ENCODE measurements at places on chromosomes 3 and 15.

DNA sequence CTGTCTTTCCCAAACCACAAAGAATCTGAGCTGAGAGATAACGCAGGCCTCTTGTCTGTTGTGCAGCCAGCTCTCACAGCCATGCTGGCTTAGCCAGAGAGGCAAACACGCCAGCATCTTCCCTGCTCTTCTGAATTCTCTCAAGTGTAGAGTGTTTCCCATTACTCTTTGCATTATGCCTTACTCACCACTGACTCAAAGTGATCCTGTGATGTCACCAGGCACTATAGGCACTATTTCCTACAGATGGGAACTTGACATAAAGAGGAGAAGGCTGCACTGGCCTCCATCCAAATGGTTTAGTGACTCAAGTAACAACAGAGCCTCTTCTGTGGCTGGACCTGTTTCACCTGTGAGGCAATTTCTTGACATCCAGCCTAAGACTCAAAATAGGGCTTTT lies 44.4 kb downstream of the PDZRN3 start:
- no peak for DNase-seq

GRCh38 chr15:58249646-58250312 lies 111.6 kb downstream of the AQP9 start:
- no peak for DNase-seq

- DNase-seq: no peak
Observed at GRCh38 chr3:38662544-38662943, 13.1 kb upstream of the SCN5A start.

DNA sequence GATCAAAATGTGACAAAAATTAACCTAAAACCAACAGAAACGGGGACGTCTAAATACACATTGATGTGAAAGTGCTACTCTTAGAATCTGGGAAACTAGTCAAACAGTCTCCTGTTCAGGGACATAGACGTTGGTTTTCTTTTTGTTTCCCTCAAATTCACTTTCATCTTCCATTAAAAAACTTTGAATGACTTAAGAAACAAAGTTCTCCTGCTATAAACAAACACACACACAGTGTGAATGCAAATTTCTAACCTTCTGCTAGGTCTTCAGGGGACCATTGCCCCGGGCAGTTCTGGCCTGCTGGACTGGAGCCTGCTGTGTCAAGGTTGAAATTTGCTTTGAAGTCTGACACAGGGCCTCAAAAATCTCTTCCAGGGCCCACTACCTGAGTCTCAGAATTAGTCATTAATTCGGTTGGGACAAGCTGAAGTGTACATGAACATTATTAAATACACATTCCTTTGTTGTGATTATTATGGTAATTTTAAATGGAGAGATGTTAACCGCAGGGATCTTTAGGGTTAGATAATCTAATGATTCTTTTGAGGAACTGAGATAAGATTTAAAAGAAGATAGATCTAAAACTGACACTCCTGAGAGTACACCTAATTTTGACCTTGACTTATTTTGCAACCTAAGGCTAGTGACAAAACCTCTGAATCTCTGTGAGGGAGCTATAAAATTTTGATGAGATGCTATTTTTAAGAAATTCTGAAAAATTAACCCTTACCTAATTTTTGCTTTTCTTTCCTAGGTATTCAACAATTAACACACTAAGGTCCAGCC lies 1260.4 kb downstream of the ROBO1 start:
- DNase-seq: no peak

GRCh38 chr15:48481802-48482201 lies 150.6 kb downstream of the DUT start:
- DNase-seq: no peak

DNA sequence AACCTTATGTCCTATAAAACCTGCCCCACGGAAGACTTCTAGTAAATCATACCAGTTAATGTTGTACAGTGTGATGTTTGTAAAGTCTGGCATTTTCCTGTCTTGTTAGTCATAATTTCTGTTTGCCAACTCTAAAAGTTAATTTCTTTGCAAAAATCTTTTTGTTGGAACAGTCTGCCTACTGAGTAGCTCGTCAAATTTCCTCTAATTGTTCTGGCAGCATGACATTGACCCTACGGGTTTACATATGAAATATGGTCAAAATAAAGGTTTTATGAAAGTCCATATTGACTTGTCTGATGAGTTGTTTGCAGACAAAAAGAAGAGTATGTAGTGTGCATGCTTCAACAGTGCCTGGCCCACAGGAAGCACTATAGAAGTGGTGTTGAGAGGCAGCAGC lies 79.8 kb upstream of the SOX2 start:
- no peak for DNase-seq

DNA sequence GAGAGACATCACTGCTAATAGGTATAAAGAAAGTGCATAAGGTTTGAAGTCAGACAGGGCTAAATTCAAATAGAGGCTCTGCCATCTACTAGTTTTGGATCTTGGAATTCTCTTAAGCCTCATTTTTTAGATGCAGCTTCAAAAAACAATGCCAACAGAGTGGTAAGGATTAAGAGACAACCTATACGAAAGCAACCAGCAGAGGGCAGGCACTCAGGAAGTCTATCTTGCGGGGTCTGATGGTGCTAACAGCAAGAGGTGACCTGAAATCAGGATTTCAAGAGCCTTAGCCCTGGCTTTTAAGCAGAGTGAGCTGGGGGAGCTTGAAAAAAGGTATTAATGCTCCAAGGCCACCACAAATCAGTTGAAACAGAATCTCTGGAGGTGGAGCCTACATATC lies 40.7 kb downstream of the LDHAL6B start:
- peak; percentile 70 for DNase-seq

DNA sequence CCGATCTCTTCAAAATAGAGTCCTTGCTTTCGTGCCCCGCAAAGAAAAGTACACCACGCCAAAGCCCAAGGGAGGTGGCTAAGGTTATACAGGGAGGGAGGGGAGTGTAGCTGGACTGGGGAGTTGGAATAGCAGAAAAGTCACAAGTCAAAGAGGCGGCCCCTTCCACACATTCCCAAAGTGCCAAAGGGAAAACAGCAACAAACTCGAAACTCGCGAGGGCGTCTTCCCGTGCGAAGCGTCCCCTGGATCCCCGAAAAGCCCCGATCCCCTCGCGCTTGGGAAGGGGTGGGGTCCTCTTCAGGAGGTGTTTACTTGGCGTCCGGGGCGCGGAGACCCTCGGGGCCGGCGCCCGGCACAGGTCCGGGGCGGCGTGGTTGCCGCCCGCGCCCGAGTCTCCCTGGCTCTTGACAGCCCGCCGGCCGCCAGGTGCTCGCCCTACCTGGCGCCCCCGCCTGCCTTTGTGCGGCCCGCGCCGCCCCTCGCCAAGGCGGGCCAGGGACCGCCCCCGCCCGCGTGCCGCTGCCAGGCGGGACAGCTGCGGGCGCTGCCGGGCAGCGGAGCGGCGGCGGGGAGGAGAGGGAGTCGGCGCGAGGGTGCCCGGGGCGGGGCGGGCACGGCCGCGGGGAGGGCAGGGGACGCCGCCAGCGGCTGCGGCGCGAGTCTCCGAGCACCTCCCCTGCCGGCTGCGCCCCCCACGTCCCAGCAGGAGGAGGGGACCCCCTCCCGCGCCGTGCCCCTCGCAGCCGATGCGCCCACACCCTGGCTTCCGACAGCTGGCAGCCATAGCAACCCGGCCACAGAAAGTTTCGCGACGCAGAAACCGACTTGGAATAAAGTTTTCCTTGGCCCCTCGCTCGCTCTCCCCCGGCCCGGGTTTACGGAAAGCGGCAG lies 966 bp downstream of the MYO1E start:
- no peak for DNase-seq

GRCh38 chr3:61092870-61093269 lies 158.4 kb downstream of the FHIT start:
- no peak for DNase-seq

GRCh38 chr15:78536134-78536533 lies 4.1 kb upstream of the PSMA4 start:
- DNase-seq: no peak

DNA sequence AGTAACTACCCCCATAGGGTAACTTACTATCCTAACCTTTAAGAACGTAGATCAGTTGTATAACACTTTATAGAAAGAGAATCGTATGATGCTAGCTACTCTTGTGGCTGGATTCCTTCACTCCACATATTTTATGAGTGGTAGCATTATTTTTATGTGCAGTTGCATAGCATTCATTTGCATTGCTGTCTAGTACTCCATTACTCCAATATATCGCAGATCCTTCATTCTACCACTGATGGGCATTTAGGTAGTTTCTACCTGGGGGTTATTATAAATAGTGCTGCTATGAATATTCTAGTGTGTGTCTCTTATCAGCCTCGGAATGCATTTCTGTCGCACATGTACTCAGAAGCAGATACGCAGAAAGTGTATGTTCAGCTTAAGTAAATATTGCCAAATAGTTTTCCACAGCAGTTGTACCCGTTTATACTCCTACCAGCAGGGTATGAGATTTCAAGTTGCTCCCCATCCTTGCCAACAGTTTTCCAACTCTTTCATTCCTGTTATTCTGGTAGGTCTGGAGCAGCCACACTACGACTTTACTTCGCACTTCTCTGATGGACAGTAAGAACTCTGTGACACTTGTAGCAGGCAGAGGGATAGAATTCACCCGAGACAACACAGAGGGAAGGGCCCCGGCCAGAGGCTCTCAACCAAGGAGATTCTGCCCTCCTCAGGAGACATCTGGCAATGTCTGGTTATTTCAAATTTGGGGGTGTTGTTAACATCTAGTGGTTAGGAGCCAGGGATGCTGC lies 9.8 kb upstream of the VGLL4 start:
- no peak for DNase-seq

- no peak for DNase-seq
Observed at GRCh38 chr3:71441217-71441924, 142.2 kb downstream of the FOXP1 start.

DNA sequence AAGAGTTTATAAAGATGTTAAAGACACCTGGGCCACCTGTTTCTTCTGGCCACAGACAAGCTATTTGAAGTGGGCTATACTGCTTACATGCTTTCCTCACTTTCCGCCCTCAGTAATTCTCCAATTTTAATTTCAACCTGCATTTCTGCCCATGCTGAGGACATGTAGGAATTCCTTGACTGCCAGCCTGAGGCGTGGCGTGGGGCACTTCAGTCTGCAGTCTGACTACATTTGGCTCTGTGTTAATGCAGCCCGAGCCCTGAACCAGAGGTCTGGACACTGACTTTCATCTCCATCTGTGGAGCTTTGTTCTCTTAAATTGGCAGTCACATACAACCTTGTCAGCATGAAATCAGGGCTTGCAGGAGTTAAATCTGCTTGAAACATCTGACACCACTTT lies 8.5 kb downstream of the UQCC5 start:
- DNase-seq: no peak

DNA sequence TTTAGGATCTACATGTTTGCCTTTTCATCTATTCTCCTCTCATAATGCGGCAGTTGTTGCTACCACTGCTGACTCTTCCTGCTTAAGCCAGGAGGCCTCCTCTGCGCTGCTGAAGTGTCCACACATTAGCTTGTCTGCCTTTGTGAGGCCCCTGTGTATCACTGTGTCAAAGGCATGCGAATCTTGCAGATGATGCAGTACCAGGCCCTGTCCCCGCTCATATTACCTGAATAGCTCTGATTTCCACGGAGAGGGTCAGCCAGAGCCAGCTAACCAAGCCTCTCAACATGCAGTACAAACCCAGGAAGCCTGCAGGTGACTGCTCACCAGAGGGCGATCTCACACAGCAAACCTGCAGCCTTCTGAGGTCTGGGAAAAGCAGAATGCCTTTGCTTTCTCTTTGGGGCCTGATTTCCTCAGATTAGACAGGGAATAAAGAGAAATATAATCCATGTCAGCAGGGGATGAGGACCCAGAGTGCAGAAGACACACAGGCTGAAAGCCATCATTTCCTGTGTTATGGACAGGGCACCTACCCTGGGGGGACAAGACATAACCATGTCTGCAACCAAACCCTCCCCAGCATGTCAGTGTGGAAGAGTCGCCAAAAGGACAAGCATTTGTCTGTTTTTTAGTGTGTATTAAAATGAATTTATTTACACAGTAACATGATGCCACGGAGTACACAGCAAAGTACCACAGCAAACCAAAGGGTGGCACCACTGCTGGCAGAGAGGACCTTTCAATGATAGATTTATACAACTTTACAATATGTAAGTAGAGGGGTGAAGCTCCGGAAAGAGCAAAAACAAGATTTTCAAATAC lies 36.8 kb upstream of the TSPAN3 start:
- peak; percentile 72 for DNase-seq

DNA sequence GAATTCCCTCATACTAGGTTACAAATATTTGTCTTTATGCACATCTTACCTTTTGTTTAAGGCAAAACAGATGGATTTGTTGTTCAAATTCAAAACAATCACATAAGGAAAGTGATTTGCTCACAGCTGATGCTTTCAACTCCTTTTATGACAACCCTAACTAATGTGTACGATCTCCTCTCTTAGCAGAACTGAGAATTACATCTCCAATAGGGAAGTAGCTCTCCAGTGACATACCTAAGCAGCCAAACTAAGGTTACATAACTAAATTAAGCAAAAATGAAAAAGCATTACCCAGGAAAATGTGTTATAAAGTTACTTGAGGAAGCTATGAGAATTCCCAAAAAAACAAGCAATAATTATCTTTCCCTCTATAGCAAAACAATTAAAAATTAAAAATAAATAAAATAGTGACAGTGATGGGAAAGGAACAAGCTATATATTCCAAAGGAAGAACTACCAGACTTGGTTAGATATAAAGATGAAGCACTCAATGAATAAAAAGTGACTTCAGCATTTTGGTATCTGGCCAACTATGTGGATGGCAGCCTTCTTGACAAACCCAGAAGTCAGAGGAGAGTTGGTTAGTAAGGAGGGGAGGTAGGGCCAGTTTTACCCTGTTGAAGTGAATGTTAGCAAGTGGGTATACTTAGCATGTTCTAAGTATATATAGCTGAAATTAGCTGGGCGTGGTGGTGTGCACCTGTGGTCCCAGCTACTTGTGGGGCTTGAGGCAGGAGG lies 32.4 kb downstream of the PEAK1 start:
- no peak for DNase-seq

DNA sequence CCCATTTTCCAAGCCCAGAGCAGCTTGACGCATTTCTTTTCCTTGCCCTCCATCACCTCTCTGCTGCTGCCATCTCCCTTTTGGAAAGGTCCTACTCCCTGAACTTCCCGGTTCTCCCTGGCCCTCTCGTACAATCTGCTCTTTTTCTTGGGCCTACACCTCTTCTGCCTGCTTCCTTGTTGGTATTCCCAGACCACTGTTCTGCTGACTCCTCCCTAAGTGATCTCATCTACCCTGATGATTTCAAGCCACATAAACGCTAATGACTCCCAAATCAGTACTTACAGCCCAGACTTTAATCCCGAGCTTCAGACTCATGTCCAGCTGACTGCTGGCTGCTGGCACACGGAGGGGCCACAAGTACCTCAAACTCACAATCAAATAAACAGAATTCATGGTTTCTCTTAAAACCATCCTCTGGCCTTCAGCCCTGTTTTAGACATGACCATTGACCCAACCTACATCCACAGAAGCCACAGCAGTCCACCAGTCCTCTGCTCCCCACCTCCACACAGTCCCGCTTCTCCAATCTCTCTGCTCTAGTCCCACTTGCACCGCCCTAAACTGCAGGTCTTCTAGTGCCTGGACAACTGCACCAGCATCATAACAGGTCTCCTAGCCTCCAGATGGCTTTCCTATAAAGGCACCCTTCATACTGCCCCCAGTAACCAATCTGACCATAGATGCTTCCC lies 57.6 kb downstream of the AAGAB start:
- peak; percentile 43 for DNase-seq
